ENCODE measurements at places on chromosomes 7 and 10.

- no peak for DNase-seq
Measured at GRCh38 chr7:28408105-28408959, 4.0 kb upstream of the CREB5 start.

DNA sequence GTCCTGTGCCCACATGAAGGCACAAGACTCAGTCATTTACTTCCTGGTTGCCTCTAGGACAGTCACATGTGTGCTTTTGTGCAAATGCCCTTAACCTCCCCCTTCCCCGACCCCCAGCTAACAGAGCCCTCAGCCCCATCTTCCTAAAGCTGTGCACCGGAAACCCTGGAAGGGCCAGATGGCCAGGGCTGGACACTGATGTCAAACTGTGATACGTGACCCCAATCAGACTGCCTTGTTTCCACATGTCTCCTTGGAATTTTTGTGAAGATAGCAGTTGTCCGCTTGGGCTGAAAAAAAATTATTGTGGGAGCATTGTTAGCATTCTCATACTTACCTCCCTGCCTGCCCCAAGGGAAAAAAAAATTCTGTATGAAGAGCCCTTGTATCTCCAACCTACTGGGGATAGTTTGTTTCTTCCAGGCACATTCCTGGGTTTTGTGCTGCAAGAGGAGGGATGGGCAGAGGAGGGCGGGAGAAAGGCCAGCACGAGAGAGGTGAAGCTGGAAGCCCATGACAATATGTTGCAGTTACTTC, 17.0 kb upstream of the ADAM12 start:
- no peak for DNase-seq

GRCh38 chr7:93830141-93830925, 60.2 kb downstream of the TFPI2 start:
- DNase-seq, result no peak

DNA sequence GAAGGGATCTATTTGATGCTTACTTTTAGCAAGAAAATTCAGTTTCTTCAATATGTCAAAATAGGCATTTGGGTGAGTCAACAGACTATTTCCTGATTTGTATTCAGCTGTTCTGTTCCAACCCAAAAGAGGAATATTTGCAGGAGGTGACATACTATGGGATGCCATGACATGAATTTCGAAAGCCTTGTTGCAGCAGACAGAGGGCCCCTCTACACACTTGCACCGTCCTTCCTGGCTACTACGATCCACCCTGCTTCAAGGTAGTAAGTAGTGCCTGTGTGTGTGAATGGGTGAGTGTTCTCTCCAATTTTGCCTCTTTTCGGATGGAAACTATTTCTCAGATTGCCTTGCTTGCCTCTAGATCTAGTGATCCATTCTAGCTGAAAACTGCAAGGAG, 413.0 kb upstream of the ADARB2 start:
- no peak for DNase-seq

- DNase-seq, result no peak
Measured at GRCh38 chr10:72654720-72655119, 28.8 kb upstream of the MICU1 start.

GRCh38 chr7:2968616-2969397, 74.9 kb downstream of the CARD11 start:
- no peak for DNase-seq

- no peak for DNase-seq
Measured at GRCh38 chr10:20682782-20683181, 214.3 kb downstream of the NEBL start.

GRCh38 chr10:126175641-126176262, 212.5 kb downstream of the ADAM12 start:
- no peak for DNase-seq

DNA sequence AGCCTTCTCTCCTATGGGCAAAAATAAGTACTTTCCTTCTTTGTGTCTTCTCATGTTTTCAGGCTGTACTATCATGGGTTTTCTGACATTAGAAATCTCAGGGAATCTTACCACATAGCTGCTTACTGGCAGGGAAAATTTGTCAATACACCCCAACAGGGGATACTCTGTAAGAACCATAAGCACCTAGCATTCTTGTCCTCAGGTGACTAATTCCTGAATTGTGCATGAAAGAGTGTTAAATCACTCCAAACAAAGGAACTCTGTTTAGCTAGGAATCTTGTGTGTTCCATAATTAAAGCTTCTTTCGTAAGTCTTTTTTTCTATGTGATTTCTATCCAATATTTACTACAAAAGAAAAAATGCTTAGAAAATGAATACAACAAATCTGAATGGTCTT, 206.7 kb upstream of the POT1 start:
- DNase-seq, result no peak

DNA sequence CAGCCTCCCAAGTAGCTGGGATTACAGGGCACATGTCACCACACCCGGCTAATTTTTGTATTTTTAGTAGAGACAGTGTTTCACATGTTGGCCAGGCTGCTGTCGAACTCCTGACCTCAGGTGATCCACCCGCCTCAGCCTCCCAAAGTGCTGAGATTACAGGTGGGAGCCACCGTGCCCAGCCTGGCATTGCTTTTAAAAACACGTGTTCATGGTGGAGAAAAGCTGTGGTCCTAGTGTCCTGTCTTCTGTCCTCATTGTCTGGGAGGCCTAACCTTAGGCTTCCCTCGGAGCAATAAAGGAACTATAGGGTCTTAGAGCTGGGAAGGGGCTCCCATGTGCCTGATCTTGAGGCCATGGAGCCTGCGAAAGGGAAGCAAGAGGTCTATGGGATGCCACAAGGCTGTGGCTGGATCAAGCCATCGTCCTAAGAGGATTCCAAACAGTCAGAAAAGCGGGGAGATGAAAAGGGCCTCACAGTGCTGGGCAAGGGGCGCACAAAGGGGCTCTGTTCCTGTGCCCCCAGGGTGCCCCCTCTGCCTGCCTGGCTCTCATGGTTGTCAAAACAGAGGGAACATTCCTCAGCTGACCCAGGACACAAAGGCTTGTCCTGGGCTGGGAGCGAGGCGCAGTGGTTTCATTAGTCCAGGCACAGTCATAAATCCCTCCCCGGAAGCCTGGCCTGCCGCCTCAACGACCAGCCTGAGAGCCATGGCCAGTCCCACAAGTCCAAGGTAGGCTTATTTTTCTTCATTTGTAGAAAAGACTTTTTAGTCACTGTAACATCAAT, 106.6 kb upstream of the TNS3 start:
- no peak for DNase-seq

DNA sequence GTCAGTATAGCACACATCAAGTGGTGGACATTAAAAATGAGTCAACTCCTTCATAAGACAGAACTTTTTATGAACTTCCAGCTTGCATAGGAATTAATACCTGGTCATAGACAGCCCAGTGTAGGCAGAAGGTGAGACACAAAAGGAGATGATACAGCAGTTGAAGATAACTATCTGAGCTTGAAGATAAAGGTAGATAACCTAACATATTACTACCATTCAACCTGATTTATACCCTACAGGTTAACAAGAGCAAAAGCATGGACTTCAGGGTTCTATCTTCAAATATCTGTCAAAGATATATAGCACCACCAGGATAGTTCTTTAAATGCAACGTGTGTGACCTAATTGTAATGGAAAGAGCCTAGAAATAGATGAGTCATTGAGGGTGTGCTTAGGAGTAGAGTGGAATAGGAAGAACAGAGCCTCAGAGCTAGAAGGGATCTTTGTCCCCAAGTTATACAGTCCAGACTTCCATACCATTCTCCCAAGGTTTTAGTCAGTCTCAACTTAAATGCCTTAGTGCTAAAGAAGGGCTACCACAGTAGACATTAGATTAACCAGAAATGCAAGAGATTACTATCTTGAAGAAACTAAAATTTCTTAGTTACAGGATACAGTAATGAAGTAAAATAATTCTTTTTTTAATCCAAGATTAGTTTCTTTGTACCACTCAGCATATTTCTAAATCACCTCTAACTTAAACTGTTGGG, 9.2 kb downstream of the ZNF800 start:
- no peak for DNase-seq

GRCh38 chr7:47744883-47745282, 163.0 kb upstream of the TNS3 start:
- DNase-seq, result no peak

DNA sequence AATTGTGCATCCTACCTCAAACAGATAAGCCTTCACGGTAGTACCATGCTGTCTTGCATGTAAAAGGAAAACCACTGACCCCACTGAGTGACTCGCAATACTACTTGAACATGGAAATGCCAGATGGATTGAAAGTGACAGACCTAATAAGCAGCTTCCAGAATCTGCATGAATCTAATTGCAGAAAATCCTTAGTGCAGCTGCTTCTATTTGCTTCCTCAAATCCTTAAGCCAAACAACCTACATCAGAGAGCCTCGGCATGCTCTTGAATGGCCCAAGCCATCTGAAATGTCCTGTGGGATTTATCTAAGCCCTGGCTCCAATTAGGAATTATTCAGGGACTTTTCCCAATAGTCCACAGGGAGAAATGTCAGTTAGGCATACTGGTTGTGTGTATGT, 509.5 kb upstream of the CELF2 start:
- no peak for DNase-seq

DNA sequence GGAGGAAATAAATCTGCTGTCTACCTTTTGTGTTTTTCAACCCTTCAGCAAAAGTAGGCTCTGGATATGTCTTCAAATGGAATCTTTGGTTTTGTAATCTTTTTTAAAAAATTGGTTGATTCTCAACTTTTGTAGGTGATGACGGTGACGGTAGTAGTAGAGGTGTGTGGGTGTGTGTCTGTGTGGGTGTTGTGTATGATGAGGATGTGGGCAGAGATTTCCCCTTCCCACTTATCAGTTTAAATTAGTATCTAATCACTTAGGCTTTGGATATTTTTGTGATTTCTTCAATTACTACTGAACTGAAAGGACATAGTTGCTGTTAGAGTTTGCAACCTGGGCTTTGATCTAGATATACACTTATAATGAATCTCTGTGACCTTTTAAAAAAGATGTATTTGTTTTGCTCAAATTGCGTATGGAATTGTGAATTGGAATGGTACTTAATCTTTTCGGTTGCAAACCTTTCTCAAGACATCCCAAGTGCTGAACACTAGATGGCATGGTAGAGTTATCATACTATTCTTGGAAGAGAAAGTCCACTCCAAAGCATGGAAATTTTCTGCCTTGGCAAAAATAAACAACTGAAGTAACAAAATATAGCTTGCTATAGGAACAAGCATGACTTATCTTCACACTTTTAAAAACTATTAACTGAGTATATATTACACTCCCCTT, 51.9 kb upstream of the A1CF start:
- no peak for DNase-seq

- DNase-seq, result no peak
Measured at GRCh38 chr10:24407928-24408327, 199.0 kb downstream of the KIAA1217 start.

DNA sequence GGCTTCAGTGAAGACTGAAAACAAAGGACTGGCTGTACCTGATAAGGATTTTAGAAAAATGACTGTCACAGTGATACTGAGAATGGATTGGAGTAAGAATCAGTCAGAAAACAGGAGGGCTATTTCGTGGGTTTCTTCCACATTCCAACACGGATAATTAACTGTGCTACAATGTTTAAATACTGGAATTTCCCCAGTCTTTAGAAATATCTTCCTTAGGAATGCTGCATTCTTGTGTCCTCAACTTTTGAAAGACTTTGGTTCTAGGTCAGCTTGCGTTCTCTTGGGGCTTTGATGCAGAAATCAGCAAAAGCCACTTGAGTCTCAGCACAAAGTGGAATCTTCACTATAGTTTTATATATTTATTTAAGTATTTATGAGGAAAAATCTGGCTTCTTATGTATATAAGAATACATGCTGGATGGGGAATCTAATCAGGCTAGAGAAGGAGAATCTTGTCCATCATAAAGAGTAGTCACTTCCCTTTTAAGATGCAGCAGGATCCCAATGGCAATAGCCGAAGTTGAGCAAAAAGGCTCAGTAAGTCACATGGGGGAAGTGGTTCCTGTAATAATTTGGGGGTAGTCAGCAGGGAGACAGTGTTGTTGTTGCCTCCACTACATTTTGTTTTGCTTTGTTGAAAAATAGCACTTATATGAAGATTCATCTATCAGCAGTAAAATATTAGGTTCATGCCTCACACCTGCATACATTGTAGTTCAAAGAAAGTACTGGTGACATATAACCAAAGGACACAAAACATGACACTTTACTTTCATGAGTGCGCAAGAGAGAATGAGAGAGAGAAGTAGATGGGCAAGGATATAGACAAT, 86.0 kb downstream of the CH25H start:
- DNase-seq, result no peak

GRCh38 chr10:109127363-109127762, 795.9 kb downstream of the XPNPEP1 start:
- DNase-seq, result no peak

- DNase-seq, result no peak
Measured at GRCh38 chr7:142836426-142836825, 18.4 kb upstream of the EPHB6 start.

- DNase-seq, result no peak
Measured at GRCh38 chr7:27185013-27185853, at the start of gene HOXA11. HOXA11 (minus strand) TSS chr7:27185232; CDS start chr7:27185144, 88 bp downstream.

- no peak for DNase-seq
Measured at GRCh38 chr10:100827819-100828737, 82.7 kb downstream of the PAX2 start.

- no peak for DNase-seq
Measured at GRCh38 chr7:151851145-151851751, 25.7 kb downstream of the PRKAG2 start.

- DNase-seq, result no peak
Measured at GRCh38 chr10:122462533-122463465, 1.4 kb downstream of the HTRA1 start.

DNA sequence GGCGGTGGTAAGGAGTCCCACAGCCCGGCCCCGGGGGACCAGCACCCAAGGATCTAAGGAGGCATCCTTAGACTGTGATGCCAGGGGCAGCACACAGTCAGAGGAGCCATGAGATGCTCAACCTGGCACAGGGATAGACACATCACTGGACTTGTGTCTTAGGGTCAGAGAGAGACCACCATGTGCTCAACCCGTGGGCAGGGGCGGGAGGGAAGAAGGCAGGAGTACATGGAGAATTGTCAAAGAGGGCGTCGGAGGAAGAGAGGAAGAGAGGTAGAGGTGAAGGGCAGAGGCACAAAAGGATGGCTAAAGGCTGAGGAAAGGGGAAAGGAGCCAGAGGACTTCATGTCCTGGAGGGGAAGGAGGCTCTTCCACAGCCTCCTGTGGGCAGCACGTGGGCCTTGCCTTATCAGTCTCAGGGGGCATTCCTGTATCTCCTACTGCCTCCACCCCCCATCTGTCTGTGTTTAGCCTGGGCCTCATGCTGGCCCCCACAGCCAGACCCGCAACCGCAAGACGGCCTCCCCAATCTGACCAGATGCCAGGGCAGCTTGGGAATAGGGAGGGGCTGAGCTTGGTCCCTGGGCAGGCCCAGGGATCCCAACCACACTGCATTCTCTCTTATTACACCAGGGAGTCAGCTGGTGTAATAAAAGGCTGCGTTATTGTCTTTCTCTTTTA, 2.2 kb downstream of the ADCY1 start:
- no peak for DNase-seq

GRCh38 chr7:50449881-50450589, at the start of gene FIGNL1:
FIGNL1 (minus strand) TSS chr7:50450350; CDS start chr7:50447287, 3,063 bp downstream.
- DNase-seq, result no peak

DNA sequence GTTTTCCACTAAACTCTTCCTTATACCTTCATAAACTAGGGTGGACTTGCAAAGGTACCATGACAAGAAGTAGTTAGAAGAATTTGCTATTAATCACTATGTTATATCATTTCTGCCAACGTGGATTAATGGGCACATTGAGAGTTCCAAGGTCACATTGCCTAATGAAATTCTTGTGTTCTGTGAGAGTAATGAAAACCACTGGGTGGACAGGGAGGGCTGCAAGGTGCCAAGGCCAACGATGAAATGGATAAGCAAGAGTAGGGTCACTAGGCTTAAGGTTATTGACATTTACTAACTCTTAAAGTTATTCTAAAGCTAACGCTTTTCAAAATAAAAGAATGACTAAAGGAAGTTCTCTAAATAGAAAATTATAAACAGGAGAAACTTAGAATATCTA, 6.6 kb upstream of the ABCB4 start:
- DNase-seq, result no peak
